Activated CD4-positive, CD25-positive, alpha-beta regulatory T cell treated with anti-CD3 and anti-CD28 coated beads, Interleukin-2, amount 50 U/mL, for 24 hours (primary cell): ENCODE measurements at places on chromosomes 4 and X.

- no peak for ATAC-seq
Observed at GRCh38 chr4:73918058-73918457, 48.9 kb downstream of the CXCL1 start.

DNA sequence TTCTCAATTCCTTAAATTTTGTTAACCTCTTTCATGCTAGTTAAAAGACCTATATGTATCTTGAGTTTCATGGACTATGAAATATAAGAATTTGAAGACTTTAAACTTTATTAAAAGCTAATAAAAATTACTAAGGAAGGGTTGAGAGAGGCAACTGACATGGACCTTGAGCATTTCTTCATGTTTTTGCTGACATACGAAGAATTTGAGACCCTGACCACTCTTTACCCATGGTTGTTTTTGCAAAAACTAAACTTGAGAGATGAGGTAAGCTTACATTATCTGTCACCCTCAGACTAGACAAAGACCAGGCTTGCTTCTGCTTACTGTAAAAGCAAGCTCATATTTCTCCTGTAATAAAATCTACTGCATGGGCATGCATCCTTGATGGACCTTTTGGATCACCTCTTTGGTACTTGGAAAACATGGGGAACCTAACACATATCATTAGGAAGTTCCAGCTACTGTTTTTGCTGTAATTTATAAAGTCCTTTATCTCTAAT lies 338.2 kb upstream of the PABPC4L start:
- ATAC-seq = no peak

GRCh38 chr4:70940134-70940533 lies 38.0 kb downstream of the MOB1B start:
- ATAC-seq = no peak

DNA sequence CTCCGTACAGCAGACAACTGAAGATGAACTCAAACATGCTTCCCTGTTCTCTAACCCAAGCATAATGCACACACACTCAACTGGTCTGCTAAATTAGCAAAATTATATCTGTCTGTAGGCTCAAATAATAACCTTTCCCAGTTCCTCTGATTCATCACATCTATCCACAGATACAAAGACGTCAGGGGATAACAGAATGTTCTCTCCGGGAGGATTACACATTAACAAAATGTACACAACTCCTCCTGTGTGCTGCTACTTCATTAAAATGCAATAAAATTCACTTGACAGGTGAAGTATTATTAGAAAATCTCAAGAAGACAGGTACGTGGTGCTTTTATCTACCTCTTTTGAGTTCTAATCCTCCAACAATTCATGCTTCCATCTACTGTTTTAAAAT lies 57.4 kb downstream of the FAT1 start:
- ATAC-seq = no peak

GRCh38 chrX:15816886-15817285 lies 26.6 kb downstream of the ZRSR2 start:
- ATAC-seq = peak; percentile 25

- no peak for ATAC-seq
Observed at GRCh38 chrX:132209527-132209926, 9.7 kb downstream of the RAP2C start.

GRCh38 chr4:8344377-8344776 lies 74.8 kb downstream of the HTRA3 start:
- no peak for ATAC-seq

DNA sequence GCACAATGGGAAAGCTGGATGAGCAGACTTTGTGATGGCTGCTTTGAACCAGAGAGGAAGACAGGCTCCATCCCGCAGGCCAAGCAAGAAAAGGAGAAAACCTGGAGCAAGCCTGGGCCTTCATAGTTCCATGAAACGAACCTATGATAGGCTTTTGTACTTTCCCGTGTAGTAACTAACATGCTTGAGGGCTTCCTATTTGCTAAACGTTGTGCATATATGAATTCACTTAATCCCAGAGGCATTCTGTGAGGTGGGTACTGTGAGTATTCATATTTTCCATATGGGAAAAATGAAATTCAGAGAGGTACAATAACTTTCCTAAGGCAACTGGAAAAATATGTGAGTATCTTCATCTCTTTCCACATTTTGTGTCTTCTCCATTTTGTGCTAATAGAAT lies 13.6 kb upstream of the APBB2 start:
- no peak for ATAC-seq

GRCh38 chr4:144399927-144400326 lies 246.0 kb upstream of the HHIP start:
- no peak for ATAC-seq

DNA sequence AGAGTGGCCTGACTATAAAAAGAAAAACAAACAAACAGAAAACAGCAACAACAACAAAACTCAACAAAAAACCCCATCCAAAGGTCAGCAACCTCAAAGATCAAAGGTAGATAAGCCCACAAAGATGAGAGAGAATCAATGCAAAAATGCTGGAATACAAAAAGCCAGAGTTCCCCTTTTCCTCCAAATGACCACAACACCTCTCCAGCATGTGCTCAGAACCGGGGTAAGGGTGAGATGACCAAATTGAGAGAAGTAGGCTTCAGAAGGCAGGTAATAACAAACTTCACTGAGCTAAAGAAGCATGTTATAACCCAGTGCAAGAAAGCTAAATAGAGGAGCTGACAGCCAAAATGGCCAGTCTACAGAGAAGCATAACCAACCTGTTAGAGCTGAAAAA lies 43.5 kb upstream of the ANTXR2 start:
- ATAC-seq = no peak

- no peak for ATAC-seq
Observed at GRCh38 chr4:89722517-89722916, 114.4 kb downstream of the SNCA start.
